ENCODE measurements at places on chromosomes 4 and X. TPM values are rescaled to one million over a fixed set of nuclear protein-coding genes. Genes with fewer than 3 reads are reported as not detected.
A peak's percentile ranks its signal among the peaks of the same experiment; 100 is the strongest.

GRCh38 chr4:76758996-76759395 is 138.9 kb downstream of the SOWAHB start:
- H3K4me1 ChIP-seq: no peaks in the 10 kb centered on the region
- H3K36me3 ChIP-seq: no peaks in the 10 kb centered on the region
- DNase-seq: no peak
- no peaks in the 10 kb centered on the region for H3K27me3 ChIP-seq
- H3K4me3 ChIP-seq: no peak overlapping the region
- no peak overlapping the region for H3K27ac ChIP-seq

NFKB1 gene
- total RNA-seq: 27.2 TPM

KDR gene
- 13.5 TPM for total RNA-seq

CXorf65 gene
- not detected for total RNA-seq

DNA sequence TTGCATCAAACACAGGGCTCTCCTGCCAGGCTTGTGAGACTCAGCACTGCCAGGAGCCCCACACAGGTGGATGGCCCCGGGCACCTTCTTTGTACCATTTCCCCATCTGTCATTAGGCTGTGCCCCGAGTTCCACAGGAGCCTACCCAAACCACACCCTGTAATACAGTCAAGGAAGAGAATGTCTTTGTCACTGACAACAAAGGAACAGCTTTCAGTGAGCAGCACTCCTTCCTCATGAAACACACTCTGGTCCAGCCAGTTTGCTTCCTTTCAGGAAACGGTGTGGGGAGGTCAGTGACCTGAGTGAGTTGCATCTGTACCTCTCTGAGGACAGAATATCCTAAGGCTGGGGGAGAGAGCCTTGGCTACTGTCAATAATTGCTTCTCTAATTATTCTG is 53.7 kb downstream of the LNX1 start:
- DNase-seq: no peak
- H3K36me3 ChIP-seq: no peaks in the 10 kb centered on the region
- H3K4me1 ChIP-seq: no peaks in the 10 kb centered on the region
- H3K4me3 ChIP-seq: no peak overlapping the region
- H3K27ac ChIP-seq: peak overlapping the region; percentile 55

DNA sequence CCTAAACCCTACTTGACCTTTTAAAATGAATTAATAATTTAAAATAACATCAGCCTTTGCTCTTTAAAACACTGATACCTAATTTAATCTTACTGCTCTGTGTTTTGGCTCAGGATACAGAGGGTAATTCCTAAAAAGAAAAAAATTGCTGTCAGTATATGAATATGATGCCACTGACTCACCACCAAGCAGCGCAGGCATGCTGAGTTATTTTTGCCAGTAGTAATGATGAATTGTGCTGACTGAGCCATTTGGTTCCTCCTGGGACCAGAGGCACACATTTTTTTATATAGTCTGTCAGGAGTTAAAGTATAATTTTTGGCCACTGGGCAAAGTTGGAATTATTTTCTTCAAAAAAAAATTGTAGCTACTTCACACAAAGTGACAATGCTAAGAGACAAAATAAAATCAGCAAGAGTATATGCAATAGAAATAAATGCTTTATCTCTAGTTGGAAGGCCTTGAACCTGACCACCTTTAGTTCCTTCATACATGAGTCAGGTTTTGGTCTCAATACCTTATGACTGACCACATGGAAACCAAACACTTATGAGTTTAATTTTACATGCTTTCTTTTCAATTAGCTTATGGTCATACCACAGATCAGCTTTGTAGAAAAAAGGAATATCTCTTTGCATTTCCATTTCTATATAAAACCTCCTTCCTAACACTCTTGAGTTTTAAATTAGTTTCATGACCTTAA is 115.1 kb downstream of the PPP3CA start:
- H3K27ac ChIP-seq: no peak overlapping the region
- H3K4me1 ChIP-seq: peaks cover 17% of the 10 kb centered on the region
- H3K27me3 ChIP-seq: no peaks in the 10 kb centered on the region

GRCh38 chr4:70892086-70892769 is 9.9 kb upstream of the MOB1B start:
- no peak overlapping the region for H3K4me3 ChIP-seq
- H3K27me3 ChIP-seq: no peaks in the 10 kb centered on the region
- H3K4me1 ChIP-seq: no peaks in the 10 kb centered on the region
- H3K27ac ChIP-seq: no peak overlapping the region

GRCh38 chrX:40199704-40200103 is 101.9 kb upstream of the BCOR start:
- H3K27ac ChIP-seq: no peak overlapping the region
- H3K4me3 ChIP-seq: no peak overlapping the region
- no peaks in the 10 kb centered on the region for H3K36me3 ChIP-seq
- DNase-seq: no peak
- H3K4me1 ChIP-seq: no peaks in the 10 kb centered on the region
- no peaks in the 10 kb centered on the region for H3K27me3 ChIP-seq

DNA sequence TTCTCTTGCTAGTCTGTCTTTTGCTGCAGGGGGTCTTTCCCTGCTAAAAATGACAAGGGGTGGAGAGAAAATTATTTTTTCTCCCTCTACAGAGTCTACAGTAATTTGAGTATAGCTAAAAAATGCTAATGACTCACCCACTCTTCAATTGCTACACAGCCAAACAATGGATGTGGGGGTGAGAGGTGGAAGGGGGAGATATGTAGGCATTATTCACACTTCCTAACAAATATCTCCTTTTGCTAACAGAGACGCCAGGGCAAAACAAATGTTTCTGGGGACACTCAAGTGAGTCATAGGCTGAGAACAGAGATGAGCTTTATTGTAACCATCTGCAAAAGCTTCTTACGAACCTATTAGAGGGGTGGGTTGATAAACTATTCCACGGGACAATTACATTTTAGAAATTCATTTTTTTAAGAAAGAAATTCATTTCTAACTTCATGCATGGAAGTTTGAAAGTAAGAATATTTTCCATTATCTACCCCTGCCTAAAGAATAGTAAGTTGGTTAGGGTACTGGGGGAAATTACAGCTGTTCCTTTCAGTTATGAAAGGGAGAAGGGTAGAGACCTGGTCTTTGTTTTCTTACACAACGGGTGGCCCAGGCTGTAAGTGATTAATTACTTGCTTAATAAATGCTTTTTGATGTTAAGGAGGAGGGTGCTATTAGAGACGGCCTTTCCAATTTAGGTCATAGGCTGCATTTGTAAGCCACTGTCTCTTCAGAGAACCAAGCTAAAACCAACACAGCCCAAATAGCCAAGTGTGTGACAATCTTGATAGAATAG is 12.8 kb downstream of the SCD5 start:
- H3K27me3 ChIP-seq: peaks cover 4% of the 10 kb centered on the region
- no peaks in the 10 kb centered on the region for H3K36me3 ChIP-seq
- H3K4me1 ChIP-seq: no peaks in the 10 kb centered on the region
- H3K4me3 ChIP-seq: no peak overlapping the region
- DNase-seq: no peak

LUZP4 gene
- total RNA-seq: not detected

HS3ST1 gene
- 0.11 TPM for total RNA-seq

- DNase-seq: no peak
- H3K4me3 ChIP-seq: no peak overlapping the region
- no peak overlapping the region for H3K27ac ChIP-seq
- H3K36me3 ChIP-seq: no peaks in the 10 kb centered on the region
- H3K27me3 ChIP-seq: no peaks in the 10 kb centered on the region
- no peaks in the 10 kb centered on the region for H3K4me1 ChIP-seq
Measured at GRCh38 chr4:114284629-114285028, 305.2 kb upstream of the ARSJ start.

DNA sequence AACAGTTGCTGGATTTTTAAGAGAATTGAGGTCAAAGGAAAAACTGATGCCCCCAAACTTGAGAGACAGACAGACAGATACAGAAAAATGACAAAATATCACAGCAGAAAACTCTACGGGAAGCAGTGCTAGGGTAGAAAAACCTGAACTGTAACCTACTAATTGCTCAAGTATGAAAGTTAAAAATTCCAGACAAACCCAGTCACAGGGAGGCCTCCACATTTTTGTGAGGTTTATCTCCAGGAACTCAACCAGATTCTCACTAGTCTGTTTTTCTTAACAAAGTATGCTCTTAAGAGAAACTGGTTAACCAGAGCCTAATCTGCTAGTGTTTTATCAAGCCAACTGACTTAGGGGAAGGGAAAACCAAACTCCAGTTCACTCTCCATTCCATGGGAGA is 19.9 kb upstream of the PPP3CA start:
- H3K4me1 ChIP-seq: no peaks in the 10 kb centered on the region
- H3K27me3 ChIP-seq: no peaks in the 10 kb centered on the region
- no peak for DNase-seq
- H3K4me3 ChIP-seq: no peak overlapping the region
